Stomach (tissue), 19 donors: ENCODE measurements at places on chromosomes 5 and 9. TPM values are rescaled to one million over a fixed set of nuclear protein-coding genes. Genes with fewer than 3 reads are reported as not detected.

DNA sequence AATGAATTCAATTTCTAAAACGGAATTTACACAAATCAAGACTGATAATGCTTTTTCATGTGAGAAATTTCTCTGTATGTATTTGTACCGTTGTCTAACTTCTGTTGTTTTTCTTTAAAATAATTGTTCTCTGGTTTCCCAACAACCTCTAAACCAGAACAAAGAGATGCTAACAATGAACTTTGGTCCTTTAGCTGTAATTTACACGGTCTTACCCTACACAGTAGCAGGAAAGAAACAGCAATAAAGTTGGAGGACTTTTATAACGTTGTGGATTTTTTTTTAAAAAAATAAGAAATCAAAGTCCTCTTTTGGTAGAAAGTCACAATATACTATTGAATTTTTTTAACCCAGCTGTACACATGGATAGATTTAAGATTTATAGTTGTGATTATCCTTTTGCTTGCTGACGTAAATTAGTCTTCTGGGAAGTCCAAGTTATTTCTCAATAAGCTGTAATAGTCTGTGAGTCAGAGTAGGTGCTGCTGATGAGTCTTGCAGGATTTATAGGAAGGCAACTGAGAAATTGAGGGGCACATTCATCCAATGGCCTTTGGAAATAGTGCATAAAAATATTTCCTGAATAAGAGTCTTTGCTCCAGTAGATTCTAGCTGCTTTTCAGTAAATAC lies 76.8 kb upstream of the PCSK1 start:
- no peak for DNase-seq

DNA sequence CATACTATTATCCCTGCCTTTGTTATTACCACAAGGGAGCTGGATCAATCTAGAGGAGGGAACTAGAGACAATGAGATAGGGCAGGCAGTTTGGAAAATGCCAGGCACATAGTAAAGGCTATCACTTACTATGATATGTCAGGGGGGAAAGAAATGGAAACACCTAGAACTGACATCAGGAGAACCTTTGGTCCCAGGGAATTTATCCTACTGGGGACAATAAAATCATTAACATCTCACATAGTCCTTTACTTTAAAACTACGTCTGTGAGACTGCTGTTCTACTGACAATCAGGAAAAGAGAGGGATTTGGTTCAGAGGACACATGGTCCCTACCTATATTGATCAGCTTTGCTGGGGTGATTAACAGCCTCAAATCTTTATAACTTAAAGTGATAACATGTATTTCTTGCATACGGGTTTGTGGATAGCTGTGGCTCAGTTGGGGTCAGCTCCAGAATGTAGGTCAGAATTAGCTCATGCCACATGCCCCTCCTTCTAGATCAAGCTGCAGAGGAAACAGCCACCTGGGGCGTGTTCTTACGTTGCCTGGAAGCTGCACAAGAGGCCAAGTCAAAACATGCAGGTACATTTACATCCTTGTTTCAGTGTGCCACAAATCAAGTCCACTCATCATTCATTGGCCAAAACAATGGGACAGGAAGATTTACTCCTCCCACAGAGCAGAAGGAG lies 43.9 kb upstream of the ALDOB start:
- peak; percentile 68 for DNase-seq

DNA sequence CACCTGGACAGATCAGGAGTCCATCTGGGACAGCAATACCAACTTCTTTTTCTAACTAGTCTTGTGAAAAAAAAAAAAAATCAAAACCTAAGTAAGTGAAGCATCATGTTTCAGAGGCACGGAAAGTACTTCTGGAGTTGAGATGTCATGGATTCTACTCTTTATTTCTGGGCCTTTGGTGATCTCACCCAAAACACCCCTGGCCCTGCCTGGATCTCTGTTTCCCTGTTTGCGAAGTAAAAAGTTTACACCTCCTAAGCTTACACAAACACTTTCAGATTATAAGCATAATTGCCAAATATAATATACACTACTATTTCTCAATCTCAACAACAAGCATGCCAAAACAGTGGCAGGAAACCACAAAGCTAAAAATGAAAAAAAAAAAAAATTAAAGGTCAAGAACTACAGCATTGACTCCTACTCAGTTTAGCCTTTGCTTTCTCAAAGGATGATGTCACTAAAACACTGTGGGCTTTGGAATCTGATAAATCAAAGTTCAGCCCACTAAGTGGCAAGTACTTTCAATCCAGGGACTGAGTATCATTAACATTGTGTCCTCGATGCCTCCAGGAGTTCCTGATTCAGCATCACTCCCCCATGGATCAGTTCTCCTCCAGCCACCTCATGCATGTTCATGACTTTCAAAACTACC lies 291.9 kb downstream of the NFIB start:
- no peak for DNase-seq

DNA sequence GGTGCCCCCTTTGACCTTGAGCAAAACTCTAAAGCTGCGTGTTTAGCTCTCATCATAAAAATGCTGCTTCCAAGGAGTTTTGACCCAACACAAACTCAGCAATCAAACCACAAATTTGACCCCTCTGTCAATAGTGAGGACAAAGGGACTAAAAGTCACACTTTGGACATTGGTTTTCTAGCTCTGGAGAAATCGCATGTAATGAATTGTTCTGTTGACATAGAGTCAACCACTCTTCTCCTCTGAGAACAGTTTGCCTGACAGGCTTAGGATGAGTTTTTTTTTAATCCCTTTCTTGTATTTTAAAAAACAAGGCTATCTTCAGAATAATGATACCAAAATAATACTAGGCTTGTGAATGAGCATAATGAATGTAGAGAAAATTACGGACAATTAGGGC lies 61.1 kb upstream of the MAN2A1 start:
- DNase-seq, result no peak

GRCh38 chr5:52772668-52773067 lies 15.0 kb upstream of the ITGA1 start:
- DNase-seq, result no peak

DNA sequence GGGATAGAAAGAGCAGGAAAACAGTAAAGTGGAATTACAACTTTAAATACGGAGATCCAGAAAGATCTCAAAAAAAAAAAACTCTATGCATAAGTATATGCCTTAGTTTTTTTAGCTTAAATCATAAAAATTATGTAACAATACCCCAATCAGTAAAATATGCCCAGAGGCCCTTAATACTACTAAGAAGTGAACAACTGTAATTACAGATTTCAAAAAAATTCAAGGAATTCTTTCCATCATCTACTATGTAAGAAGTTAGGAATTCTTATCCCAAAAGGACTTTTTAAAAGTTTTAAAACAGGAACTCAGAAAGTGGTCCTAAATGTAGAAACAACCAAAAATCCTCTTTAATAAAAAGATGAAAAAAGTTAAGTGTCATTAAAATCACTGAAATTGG lies 111.3 kb downstream of the SSBP2 start:
- DNase-seq, result no peak

GRCh38 chr9:94794476-94795167 lies 68.1 kb downstream of the AOPEP start:
- DNase-seq, result no peak

The CCDC152 gene
- total RNA-seq, result 3.2 TPM

The SLC35D2 gene
- 15.2 TPM for total RNA-seq

The SH3RF2 gene
- 45.9 TPM for total RNA-seq

The ITK gene
- total RNA-seq, result not detected

The PAEP gene
- not detected for total RNA-seq

The ZBTB43 gene
- total RNA-seq, result 114 TPM

The LCN2 gene
- total RNA-seq, result 756 TPM

The ELP1 gene
- 18.5 TPM for total RNA-seq
